Mucosa of gallbladder (tissue), 1 donor: ENCODE measurements at places on chromosomes 6 and 20. TPM values are rescaled to one million over a fixed set of nuclear protein-coding genes. Genes with fewer than 3 reads are reported as not detected.

GRCh38 chr6:44504301-44504791 lies 116.8 kb downstream of the CDC5L start:
- no peak for DNase-seq

DNA sequence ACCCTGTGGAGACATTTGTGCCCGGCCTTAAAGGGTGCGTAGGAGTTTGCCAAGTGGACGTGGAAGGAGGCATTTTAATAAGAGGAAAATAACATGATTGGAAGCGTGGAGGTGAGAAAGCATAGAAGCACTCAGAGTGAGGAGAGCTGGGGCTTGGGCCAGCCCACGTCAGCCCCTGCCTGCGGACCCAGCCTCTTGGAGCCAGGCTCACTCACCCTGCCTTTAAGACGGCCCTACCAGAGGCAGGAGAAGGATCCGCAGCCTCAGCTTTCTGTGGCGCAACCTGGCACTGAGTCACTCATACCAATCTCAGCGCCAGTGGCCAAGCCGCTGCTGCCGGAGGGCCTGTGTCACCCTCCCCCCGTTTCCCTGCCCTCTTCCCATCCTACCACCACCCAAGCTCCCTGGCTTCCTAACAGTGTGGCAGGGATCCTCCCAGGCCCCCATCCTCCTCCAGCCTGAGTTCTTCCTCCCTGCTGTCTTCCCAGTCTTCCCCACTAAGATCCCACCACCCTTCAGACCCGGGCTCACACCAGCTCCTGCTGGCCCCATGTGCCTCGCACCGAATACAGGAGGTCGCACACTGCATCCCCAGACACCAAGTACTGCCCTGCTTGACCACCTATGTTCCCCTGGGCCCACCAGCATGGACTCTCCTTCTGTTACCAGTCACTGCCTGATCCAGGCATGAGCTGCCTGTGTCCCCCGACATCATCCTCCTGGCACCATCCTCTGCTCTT lies 285.2 kb downstream of the UST start:
- no peak for DNase-seq

DNA sequence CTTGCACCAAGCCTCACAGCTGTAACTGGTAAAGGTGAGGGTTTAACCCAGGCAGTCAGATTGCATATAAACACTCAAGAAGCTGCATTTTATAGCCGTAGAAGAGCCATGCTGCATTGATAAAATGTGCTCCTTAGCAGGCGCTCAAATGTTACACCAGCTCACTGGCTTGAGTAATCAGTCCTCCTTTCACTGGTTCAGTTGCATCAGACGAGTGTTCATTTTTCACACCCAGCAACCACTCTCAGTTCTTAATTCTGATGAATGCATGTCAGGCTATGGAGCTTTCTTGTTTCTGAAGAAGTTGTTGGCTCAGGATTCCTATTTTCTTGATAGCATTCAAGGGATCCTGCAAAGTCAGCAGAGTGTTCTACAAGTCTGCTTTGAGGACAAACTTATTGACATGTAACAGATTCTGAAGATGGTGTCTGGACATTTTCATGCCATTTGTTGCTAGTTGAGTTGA lies 198.3 kb downstream of the PLCB1 start:
- no peak for DNase-seq

- no peak for DNase-seq
These were observed 9.1 kb downstream of the GRIK2 start for GRCh38 chr6:101402622-101403031.

DNA sequence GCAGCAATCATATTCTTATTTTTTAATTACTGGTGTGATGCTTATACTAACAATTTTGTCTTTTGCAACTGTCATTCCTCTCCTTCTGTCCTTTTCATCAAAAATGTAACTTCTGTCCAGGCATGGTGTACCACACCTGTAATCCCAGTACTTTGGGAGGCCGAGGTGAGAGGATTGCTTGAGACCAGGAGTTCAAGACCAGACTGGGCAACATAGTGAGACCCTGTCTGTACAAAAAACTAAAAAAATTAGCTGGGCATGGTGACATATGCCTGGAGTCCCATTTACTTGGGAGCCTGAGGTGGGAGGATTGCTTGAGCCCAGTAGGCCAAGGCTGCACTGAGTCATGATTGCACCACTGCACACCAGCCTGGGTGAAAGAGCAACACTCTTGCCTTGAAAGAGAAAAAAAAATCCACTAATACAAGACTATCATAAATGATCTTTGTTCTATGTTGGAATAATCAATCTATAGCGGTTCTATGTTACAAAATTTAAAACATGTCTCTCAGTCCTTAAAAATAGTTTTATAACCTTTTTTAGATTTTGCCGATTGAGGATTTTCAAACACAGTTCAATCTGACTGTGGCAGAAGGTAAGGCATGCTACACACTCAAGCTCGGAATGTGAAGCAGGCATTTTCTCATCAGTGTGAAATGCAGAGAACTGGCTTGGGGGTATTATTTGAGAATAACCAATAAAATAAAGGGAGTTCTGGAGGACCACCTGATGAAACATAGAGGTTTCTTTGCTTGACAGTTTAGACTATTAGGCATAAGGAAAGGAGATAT lies 70.4 kb downstream of the ENPP1 start:
- no peak for DNase-seq

DNA sequence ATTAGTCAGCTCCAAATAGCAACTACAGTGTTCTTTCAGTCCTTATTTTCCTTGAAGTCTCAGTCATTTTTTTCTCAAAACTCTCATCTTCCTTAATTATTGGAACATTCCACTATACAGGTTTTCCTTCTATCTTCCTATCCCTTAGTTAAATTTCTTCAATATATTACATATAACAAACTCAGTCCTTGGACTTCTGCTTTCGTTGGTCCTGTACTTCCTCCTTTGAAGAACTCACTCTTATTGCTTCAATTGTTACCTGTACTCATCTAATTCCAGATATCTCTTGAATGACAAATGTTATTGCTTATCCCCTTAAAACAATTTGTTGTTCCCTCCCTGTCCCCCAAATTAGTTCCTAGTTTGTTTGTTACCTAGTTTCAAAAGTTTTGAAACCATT lies 67.7 kb upstream of the NOTCH4 start:
- no peak for DNase-seq

DNA sequence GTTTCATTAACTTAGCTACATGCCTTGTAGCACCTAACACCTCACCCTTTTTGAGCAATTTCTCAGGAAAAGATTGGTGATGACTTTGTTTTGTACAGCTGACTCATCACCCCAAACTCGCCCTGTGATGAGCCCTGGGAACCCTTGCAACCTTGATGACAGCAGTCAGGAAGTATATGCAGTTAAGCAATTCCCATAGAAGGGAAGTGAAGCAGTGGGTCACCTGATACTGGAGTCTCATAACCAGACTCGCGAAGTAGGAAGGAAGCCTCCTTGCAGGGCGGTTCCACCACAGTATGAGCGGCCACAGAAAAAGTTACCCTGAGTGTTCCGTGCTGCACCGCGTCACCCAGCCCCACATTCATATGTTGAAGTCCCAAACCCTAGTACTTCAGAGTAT lies 82.0 kb upstream of the EDN1 start:
- no peak for DNase-seq

GRCh38 chr6:15504581-15505350 lies 158.1 kb downstream of the DTNBP1 start:
- peak; percentile 70 for DNase-seq

The VTA1 gene
- 33.3 TPM for total RNA-seq

GRCh38 chr6:153564803-153565202 lies 433.7 kb upstream of the RGS17 start:
- no peak for DNase-seq
